ENCODE measurements at places on chromosomes 3 and 15. TPM values are rescaled to one million over a fixed set of nuclear protein-coding genes. Genes with fewer than 3 reads are reported as not detected.

Gene PSMA4
- 406 TPM for total RNA-seq

Gene GOLGA8S
- total RNA-seq: 0.08 TPM

Gene ADAMTSL3
- 0.22 TPM for total RNA-seq

Gene CHST2
- total RNA-seq: 1.1 TPM

Gene ITIH4
- total RNA-seq: 0.44 TPM

Gene THPO
- total RNA-seq: not detected

Gene PRR20G
- total RNA-seq: 1.1 TPM
